ENCODE measurements at places on chromosomes 4 and X. TPM values are rescaled to one million over a fixed set of nuclear protein-coding genes. Genes with fewer than 3 reads are reported as not detected.

The GLUD2 gene
- 1.4 TPM for total RNA-seq

The CLDN22 gene
- total RNA-seq = not detected

The ARSJ gene
- total RNA-seq = not detected

The CLCN3 gene
- total RNA-seq = 23.1 TPM

Data from activated CD8-positive, alpha-beta memory T cell treated with anti-CD3 and anti-CD28 coated beads for 36 hours (primary cell).